Neural progenitor cell (in vitro differentiated cells): ENCODE measurements at places on chromosomes 11 and 22. TPM values are rescaled to one million over a fixed set of nuclear protein-coding genes. Genes with fewer than 3 reads are reported as not detected.
A peak's percentile ranks its signal among the peaks of the same experiment; 100 is the strongest.

GRCh38 chr22:40221055-40221414, 43.3 kb downstream of the TNRC6B start:
- no peak for DNase-seq

DNA sequence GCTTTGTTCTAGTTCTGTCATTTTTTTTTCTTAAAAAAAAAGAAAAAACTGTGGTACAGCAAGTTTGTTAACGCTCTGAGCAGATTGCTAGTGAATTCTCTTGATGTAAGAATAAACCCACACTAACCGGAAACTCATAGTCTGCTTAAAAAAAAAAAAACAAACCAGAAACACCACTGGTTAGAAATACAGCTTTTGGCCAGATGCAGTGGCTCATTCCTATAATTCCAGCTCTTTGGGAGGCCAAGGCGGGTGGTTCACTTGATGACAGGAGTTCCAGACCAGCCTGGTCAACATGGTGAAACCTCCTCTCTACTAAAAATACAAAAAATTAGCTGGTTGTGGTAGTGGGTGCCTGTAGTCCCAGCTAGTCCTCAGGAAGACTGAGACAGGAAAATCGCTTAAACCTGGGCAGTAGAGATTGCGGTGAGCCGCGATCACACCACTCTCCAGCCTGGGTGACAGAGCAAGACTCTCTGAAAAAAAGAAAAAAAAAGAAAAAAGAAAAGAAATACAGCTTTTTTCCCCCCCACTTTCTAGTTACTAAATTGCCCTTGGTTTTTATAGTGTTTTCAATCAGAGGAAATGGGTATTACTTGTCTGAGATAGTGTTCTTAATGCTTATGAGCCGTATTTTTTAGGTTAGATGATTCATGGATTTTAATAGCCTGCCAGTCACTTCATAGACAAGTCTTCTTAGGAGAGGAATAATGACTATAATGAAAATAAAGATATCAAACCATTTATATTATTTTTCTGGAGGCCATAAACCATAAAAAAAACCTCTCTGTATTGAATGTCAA, 222.8 kb downstream of the DDX10 start:
- no peak for DNase-seq

GRCh38 chr11:113538451-113539412, 63.5 kb upstream of the DRD2 start:
- DNase-seq = peak; percentile 36

GRCh38 chr22:47060718-47061117, 298.3 kb downstream of the TBC1D22A start:
- no peak for DNase-seq

DNA sequence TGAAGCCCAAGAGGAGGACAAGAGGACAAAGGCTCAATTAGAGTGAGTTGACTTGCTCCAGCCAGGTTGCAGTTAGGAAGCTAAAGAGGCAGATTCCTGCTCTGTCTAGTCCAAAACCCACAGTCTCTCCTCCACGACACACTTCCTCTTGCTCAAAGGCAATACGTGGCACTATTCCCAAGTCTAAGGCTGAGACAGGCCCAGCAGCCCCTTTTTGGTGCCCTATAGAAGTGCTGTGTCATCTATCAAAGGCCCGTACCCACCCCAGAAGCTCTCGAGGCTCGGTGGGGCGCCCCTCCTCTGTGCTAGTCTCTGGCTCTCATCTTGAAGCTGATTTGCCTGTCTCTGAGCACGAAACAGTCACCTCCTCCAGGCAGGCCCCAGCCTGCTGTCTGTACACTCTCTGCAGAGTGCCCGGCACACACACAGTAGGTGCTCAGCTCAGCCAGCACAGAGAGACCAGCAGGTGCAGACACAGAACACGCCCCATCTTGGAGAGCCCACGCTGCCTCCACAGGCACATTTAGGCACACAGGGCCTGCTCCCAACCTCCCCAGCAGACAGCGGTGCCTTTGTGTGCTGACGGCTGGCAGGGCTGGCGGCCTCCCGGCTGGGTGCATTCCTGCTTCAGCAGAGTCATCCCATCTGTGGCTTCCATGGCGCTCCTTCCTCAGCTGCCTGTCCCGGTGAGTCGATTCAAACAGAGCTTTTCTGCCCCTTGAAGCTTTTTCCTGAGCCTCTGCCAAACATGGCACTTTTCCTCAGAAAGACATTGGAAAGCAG, 52.8 kb downstream of the MYH9 start:
- DNase-seq = peak; percentile 78

DNA sequence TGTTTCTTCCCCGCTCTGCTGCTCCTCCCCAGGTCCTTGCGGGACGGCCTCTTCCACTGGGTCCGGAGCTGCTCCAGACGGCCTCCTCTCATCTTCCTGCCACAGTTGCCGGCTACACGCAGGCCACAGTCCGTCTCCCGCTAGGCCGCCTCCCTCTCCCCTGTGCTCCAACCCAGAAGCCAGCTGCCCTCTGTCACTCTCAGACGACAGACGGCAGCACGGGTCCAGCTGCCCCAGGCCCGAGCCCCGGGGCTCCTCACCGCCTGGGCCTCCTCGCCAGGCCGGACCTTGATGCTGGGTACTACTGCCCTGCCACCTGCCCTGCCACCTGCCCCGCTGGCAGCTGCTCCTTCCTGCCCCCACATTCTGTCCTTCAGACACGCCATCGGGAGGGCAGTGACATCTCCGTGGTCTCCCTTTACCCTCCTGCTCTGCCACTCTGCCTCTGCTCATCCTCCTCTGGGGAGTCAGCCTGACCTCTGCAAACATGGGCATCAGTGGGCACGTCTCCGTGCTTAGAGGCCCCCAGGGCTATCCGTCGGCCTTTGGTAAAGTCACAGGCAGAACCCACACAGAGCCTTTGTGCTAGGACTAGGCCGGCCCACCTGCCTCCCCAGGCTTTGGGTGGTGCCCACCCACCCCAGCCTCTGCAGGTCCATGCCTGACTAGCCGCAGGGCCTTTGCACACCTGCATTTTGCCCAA, 43.1 kb upstream of the TH start:
- no peak for DNase-seq

GRCh38 chr11:62143727-62144126, 19.9 kb downstream of the INCENP start:
- no peak for DNase-seq

DNA sequence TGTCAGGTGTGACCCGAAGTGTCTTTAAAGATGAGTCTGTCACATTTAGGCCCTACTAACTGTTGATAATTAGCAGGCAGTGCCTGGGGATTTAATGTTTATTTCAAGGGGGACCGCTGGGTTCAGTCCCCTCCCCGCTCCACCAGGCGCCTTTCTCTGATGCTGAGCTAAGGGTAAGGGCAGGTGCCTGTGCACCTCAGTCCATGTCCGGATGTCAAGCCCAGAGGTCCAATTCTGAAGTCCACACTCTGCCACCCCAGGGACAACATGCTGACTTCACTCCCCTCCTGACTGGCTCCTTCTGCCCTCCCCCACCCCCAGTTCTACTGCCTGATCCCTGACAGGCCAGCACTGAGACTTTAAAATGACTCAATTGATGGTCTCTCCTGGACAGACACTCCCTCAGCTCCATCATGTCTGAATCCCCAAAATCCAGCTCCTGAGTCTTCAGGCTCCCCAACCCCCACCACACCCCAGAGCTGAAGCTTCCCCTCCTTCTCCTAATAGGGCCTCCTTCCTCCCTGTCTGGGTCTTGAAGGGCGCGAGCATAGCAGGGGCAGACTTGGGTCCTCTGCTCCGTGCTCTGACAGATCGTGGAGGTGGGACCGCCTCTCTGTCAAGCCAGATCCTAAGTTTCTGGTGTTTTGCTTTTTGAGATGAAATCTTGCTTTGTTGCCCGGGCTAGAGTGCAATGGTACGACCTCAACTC, 49.8 kb upstream of the ANO1 start:
- no peak for DNase-seq

GRCh38 chr11:126640186-126640585, 284.7 kb downstream of the ST3GAL4 start:
- DNase-seq = peak; percentile 46

- DNase-seq = no peak
Observed at GRCh38 chr11:76592961-76593360, 77.6 kb downstream of the LRRC32 start.

GRCh38 chr11:131423688-131424087, 53.3 kb downstream of the NTM start:
- DNase-seq = no peak

GRCh38 chr11:17703951-17704350, 15.4 kb upstream of the MYOD1 start:
- DNase-seq = no peak

DNA sequence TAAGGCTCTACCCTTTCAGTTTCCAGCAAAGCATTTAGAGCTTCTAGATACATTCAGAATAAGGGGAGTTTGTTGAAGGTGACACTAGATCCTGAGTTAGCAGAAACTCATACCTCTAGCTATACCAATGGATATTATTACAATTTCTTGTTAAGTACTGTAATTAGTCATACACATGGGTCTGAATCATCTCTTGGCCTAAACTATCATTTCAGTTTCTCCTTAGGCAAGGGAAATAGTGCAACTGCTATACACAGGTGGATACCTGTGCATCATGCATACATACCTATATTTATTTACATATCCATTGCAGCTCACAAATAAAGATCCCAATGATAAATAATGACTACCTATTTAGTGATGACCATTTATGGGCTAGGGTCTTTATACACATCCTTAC, 45.1 kb upstream of the PAX6 start:
- no peak for DNase-seq

GRCh38 chr11:68206211-68206610, 6.9 kb downstream of the KMT5B start:
- peak; percentile 74 for DNase-seq

DNA sequence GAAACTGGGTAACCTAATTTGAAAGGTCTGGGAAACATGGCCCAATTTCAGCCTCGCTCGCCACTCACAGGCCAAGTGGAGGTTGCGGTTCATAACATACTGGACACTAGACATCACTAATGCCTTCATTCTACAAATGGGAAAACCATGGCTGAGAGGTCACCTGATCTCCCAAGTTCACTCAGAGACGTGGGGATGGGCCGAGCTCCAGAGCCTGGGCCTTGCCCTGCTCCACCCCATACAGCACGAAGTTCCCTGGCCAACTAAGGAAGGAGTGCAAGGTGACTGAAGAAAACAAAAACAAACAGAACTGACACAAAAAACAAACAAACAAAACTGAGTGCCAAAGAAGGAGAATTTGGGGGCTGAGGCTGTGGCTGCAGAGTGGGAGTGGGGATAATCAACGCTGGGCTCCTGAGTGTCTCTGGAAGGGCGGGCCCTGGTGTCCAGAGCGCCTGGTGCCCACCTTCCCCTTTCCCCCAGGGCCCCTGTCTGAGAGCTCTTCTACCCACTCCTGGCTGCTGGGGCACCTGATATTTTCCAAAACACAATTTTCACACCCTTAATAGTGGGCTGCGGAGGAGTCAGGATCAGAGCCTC, 46.5 kb upstream of the ADA2 start:
- DNase-seq = no peak

DNA sequence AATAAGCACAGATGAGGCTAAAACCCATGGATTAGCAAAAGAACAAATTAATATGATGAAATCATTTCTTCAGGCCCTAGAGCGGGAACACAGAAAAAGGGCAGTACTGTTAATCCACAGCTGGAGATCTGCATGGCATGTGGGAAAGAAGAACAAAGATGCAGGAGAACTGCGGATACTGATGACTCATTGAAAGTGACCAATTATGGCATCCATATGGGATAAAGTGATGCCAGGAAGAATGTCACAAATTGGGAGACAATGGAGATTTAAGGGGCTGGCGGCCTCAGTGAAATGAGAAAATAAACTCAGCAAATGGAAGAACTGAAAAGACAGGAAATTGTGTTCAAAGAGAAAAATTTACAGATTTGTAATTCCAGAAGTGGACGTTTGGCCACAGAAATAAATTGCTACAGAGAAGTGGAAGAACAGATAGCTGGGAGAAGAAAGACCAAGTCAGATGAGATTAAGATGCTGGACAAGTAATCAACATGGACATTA, 39.4 kb downstream of the SIK3 start:
- peak; percentile 54 for DNase-seq

DNA sequence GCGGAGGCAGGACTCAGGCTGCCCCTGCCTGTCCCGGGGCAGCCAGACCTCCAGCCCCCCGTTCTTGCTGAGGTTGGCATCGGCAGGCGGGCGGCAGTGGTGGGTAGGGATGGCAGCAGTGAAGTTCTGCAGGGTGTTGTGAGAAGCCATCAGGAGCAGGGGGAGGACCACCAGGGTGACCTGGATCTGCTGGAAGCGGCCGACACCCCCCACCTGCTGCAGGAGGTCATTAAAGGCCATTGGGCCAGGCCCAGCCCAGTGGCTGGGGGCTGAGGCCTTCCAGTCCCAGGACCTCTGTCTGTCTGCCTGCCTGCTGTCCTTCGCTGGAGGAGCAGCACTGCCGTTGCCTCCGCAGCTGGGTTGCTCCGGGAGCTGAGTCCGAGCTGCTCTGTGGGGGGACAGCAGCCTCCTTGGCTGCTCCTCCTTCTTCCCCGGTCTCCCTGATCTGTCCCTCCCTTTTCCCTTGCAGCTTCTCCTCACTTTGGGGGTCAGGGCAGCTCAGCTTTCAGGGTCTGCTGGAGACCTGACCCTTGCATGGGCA, at the start of gene SLC22A6:
SLC22A6 (minus strand) TSS at position 517 of the 541 bp plus-strand sequence; CDS start at position 240, 277 bp downstream.
- peak; percentile 62 for DNase-seq

DNA sequence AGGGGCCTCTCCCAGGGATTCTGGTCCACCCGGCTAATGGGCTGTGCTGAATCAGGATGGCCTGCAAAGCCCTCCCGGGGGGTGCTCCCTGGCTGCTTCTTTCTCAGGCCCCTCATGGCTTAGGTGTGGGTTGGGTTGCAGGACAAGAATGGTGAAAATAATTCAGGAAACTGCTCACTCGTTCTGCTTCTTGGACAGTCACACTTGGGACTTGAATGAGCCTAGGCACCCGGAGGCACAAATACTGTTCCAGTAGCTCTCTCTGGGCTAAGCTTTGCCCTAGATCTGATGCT, 83.2 kb downstream of the TRIM29 start:
- DNase-seq = no peak

GRCh38 chr11:83643115-83643514, 356.9 kb upstream of the CCDC90B start:
- DNase-seq = no peak

DCDC1 gene
- 3.4 and 5.0 TPM in 2 replicates for total RNA-seq

SCGB1D2 gene
- not detected in 2 replicates for total RNA-seq

BTG4 gene
- total RNA-seq = not detected in 2 replicates

PKNOX2 gene
- total RNA-seq = 4.3 and 7.2 TPM in 2 replicates

TRIM51 gene
- total RNA-seq = not detected in 2 replicates

BSCL2 gene
- 34.6 and 63.1 TPM in 2 replicates for total RNA-seq

PHLDA2 gene
- total RNA-seq = not detected in 2 replicates

PPME1 gene
- 55.7 and 55.8 TPM in 2 replicates for total RNA-seq

ACCS gene
- total RNA-seq = 7.0 and 10.4 TPM in 2 replicates

LYVE1 gene
- total RNA-seq = 0.51 TPM in 1 of 2 replicates, not detected in the other

TMEM258 gene
- 71.4 and 98.9 TPM in 2 replicates for total RNA-seq

MIAT gene
- total RNA-seq = 262 and 277 TPM in 2 replicates

DESI1 gene
- 22.7 and 25.0 TPM in 2 replicates for total RNA-seq

MSANTD2 gene
- total RNA-seq = 35.8 and 41.9 TPM in 2 replicates

ELFN2 gene
- 0.82 and 1.1 TPM in 2 replicates for total RNA-seq

FGF3 gene
- not detected in 2 replicates for total RNA-seq

PHETA2 gene
- total RNA-seq = 0.79 and 2.3 TPM in 2 replicates

POU2F3 gene
- 1.4 TPM in 1 of 2 replicates, not detected in the other for total RNA-seq

PISD gene
- total RNA-seq = 18.1 and 41.2 TPM in 2 replicates

ZC3H12C gene
- 28.8 and 31.8 TPM in 2 replicates for total RNA-seq

ABTB2 gene
- 0.37 and 0.84 TPM in 2 replicates for total RNA-seq

FJX1 gene
- 53.3 and 155 TPM in 2 replicates for total RNA-seq

RHOD gene
- total RNA-seq = 6.6 and 10.0 TPM in 2 replicates
